ENCODE measurements at places on chromosomes 11 and 22.

- DNase-seq: no peak
Observed at GRCh38 chr11:8392166-8392565, 128.5 kb upstream of the LMO1 start.

GRCh38 chr22:24951942-24952836, at the start of gene KIAA1671:
TSS of gene KIAA1671 (plus strand) at chr22:24952716. CDS start at chr22:25028000, 75,284 bp downstream.
- DNase-seq: peak; percentile 27

DNA sequence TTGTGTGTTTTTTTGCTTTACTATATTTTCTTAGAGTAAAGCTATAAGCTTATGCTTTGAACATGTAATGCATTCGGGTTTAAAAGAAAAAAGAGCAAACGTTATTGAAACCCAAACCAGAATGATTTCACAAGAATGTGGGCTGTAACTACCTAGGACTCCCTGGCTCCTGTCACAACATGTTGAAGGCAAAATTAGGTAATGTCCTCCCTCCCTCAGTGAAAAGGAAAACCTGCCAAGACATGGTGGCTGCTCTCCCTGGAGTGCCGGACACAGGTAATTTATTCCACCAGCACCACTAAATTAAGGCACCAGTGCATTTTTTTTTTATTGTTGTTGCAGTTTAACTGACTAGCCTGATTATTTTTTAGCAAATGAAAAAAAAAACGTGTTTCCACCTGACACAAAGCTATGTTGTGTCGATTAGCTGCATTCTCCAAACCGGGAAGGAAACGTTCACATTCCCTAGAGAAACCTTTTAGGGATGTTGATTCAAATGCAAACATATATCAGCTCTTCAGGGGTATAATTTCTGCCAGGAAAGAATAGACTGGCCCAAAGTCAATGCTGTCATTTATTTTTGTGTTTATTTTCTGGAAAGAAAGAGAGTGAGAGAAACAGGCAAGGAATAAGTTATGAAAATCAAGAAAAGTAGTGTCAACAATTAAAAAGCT, 134.6 kb downstream of the CCDC34 start:
- no peak for DNase-seq

DNA sequence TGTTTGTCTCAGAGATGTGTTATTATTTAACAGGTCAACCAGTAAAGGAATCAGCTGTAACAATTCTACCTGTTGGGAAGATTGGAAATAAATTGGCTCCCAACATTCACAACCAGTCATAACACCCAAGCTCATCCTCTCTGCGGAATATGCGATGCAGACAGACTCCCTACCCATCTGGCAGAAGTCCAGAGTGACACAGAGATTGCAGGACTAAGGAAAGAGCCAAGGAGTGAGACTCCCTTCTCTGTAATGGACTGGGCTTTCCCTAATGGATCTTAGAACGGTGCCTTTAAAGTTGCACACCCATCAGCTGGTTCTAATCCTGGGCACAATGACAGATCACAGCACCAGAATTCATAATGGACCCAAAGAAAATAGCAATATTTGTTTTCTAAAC, 27.8 kb upstream of the UBASH3B start:
- DNase-seq: no peak

DNA sequence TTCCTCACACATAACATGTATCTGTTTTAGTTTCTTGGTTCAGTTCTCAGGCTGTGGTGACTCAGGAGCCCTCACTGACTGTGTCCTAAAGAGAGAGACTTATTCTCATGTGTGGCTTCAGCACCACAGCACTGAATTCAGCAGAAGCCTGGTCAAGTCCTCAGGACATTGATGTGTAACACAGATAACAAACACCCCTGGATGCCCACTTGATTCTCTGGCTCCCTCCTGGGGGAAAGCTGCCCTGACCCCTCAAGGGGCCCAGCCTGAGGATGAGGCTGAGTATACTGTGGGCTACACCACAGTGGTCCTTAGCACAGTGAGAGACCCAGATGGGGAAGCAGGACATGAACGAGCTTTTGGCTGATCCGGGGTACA, 87.2 kb upstream of the VPREB1 start:
- DNase-seq: no peak

GRCh38 chr11:2175659-2176058, 4.0 kb upstream of the TH start:
- DNase-seq: peak; percentile 94

DNA sequence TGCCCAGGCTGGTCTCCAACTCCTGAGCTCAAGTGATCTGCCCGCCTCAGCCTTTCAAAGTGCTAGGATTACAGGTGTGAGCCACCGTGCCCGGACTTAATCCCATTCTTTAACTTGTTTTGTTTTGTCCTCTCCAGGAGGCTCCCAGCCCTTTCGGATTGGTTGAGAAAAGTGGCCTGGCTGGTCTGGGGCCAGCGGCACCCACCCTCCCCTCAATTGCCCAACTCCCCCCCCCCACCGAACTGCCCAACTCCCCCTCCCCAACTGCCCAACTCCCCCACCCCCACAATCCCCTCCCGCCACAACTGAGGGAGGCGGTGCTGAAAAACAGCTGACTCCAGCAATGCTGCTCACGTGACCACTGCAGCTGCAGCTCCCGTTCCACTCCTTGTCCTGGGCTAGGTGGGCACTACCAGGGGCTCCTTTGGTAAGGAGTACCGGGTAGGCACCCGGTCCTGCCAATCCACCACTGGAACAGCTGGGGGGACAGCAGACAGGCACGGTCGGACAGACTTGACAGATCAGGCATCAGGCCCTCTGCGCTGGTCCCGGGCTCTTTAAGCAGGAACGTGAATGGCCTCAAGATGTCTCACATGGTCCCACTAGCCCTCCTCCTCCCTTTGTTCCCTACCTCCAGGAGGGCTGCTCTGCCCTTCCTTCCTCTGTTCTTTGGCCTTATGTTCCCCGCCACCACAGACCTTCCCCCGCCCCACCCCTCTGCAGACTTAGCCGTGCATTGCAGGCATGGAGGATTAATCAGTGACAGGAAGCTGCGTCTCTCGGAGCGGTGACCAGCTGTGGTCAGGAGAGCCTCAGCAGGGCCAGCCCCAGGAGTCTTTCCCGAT, at the start of gene TCN2:
Gene TCN2, plus strand, starts transcription at position 720 of the 845 bp plus-strand sequence. CDS start 158 bp downstream, outside the sequence.
- peak; percentile 62 for DNase-seq

GRCh38 chr22:24525416-24526037, 29.4 kb downstream of the GUCD1 start:
- DNase-seq: peak; percentile 45

DNA sequence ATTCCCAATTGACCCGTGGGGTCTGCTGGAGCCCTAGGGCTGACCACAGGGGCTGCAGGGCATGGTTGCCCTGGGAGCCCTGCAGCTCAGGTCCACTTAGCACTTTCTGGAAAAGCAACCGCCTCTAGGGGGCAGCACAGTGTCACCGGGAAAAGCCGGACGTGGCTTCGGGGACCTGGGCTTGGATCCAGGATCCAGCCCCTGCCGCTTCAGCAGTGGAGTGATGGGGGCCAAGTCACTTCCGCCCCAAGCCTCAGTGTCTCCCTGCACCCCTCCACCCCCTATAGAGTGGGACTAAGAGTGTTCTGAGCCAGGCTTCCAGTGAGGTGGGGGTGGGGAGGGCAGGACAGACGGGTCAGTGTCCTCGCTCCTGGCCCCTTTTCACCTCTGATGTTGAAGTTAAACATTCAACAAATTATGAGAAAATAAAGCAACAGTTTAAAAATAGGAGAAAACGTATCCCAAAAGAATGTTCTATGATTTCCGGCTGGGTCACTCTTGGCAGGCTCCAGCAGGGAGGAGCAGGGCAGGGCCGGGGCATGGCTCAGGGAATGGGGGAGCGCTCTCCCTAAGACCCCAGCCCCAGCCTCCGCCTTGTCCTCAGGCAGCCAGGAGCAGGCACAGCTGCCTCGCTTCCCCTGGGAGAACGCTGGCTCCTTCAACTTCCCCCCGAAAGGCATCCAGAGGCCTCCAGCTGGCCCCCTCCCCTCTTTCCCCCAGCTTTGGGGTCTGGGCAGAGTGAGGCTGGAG, 96.5 kb upstream of the FGF3 start:
- DNase-seq: peak; percentile 81

DNA sequence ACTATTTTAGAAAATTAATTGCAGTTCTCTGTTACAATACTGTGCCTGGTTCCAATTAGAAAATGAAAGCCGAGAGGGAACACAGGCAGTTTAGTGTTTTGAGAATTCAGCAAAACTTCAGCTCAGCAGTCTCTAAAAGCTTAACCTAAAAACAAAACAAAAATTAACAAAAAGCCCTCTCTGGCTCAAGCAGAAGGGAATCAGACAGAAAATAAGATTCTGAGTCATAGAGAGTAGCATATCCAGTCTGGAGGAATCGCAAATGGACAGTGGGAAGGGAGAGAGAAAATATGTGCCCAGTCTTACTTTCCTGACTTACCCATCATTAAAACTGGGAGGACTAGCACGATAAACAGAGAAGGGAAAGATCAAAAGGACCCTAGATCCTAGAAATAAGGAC, 38.1 kb upstream of the CHRM4 start:
- no peak for DNase-seq

DNA sequence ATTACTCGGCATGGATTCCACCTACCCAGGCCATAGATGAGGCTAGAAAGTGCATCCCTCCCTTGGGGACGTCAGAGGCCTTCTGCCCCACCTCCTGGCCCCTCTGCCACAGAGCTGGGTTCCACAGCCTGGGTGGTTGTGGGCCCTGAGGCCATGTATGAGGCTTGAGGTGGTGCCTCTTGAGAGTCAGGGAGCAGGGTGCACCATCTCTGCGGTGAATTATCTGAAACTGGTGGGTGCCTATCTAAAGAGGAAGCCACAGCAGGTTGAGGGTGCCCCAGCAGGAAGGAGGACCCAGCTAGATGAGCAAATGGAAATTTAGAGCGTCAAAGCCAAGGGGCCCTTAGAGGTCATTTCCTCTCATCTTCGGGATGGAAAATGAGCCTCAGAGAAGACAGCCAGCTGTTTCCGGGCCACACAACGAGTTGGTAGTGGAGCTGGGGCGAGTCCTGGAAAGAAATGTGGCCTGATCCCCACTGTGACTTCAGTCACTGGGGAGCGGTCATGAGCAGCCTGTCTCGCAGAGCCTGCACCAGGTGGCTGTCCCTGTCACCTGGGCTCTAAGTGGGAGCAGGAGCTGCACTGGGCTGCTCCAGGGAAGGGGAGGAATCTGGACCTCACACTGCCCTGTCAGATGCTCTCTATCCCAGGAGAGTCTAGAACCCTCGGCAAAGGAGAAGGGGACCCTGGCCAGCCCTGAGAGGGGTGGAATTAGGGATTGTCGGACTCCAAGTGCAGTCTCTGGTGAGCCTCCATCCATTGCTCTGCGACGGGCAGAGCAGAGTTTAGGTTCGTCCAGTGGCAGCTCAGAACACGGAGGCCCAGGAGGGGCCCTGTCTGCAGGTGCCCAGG, 7.3 kb downstream of the ADORA2A start:
- no peak for DNase-seq

DNA sequence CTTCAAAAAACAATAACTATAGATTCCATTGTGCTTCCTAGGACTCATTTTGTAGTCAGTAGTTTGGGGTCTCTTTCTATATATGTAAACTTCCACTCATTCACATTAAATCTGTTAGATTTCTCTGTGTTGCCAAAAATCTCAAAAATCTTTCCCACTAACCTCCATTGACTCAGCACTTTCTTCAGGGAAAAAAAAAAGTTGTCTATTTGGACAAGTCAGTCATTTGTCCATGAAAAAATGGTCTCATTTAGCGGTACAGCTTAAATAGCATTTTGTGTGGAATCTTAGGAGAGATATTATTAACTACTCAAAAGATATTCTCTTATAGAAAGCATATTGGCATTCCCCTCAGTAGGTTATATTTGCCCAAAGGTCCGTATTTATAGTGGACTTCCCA, 81.9 kb downstream of the PPP2R1B start:
- no peak for DNase-seq

- DNase-seq: peak; percentile 47
Observed at GRCh38 chr22:44697423-44698141, 4.4 kb upstream of the PRR5 start.

GRCh38 chr11:101552888-101553287, 30.9 kb downstream of the TRPC6 start:
- no peak for DNase-seq

DNA sequence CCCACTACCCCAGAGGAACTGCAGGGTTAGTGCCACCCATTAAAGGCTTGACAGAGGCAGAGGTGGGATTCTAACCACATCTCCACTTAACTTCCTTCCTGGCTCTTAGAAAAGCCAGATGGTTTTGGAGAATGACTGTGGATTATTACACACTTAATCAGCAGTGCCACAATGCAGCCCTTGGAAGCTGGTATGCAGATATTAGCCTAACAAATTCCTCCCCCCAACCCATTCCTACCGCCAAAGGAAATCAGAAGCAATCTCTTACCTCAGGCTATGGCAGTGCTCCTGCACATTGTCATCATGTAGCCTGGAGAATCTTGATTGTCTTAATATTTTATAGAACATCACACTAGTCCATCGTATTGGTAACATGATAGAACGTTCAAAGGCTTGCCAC, 23.2 kb upstream of the NRGN start:
- no peak for DNase-seq

DNA sequence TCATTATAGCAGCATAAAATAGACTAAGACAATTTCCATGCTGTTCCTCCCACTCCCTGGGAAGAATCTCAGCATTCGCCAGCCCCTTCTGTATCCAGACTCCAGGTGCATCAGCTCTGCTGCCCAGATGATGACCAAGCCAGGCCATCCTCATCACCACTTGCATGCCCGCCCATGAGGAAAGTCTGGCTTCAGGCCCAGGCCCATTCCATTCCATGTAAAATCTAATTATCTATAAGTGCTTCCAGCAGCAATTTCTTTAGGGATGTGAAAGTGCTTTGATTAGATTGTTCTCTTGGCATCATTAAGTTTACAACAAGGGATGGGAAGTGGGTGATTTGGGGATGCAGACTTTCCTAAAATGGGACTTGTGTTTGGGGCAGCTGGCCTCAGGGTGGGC, 100.3 kb downstream of the INSC start:
- DNase-seq: no peak

DNA sequence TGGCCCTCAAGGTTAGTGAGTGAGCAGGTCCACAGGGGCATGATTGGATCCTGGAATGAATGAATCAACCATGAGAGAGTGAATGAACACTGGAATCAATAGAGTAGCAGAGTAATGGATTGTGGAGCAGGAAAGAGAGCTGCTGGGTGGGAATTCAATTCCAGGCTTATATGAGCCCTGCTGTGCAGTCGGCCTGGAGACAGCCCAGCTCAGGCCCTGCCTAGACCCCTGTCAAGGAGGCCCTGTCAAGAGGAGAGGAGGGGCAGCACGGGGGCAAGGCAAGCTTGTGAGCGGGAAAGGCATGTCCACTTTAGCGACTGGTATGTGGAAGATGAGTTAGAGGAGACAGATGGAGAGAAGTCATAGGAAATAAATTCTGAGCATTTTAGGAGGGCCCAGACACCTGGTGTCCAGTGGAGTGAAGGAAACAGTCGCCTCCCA, 1.3 kb upstream of the FOLR1 start:
- no peak for DNase-seq

Data from A172 (cell line).